AML-193 (cell line): ENCODE measurements at places on chromosomes 12 and 14.

DNA sequence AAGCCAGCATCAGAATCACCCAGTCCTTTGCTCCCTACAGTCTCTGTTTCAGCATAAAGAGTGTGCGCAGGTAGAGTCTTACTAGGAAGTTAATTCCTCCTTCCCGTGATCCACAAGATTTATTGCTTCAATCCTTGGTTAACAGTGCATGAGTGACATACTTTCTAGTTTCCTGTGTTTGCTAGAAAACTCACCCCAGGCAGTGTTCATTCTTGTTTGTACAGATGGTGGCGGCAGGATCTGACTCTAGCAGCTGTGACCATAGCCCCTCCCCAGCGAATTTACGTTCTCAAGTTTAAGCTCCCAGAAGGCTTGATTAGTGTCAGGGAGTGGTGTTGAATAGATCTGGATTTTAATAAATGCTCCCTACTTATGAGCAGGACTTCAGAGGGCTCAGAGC, 75.9 kb upstream of the ANO2 start:
- no peak for DNase-seq

DNA sequence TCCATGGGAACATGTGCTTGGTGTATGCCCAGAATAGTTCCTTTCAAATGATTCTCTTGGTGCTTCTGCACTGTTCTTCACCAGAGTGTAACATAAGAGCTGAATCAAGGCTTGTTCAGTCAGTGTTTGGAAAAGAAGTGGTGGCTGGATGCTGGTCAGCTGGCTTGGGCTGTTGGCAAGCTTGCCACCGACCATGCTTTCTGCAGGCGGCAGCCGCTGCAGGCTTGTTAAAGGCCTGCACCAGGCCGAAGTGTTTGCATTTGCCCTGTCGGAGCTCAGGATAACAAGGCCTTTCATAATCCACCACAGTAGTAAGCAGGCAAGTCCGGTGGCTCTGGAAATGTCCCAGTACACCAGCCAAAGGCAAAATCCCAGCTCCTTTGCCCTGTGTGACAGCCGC, 26.9 kb downstream of the DAAM1 start:
- DNase-seq, result no peak

DNA sequence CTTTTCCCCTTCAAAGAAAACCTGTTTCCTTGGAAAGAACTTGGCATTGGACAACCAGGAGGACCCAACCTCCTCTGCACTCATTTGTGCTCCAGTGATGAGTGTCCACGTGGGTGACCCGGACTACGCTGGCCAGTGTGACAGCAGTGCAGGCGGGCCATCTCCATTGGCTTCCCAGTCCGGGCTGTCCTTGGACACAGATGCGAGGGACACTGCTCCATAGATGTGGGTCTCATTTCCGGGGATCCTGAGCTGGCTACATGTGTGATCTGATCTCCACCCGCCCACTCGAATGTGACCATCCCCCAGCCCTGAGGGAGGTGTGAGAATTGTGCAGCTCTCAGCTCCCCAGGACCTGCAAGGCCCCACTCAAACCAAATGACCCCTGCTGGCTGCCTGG, 836.6 kb upstream of the TMEM132C start:
- no peak for DNase-seq

- DNase-seq, result peak; percentile 18
Observed at GRCh38 chr12:15698377-15698871, 90.8 kb downstream of the EPS8 start.

GRCh38 chr14:76964695-76965094, 63.8 kb downstream of the IRF2BPL start:
- DNase-seq, result no peak

GRCh38 chr12:11669348-11669747, 19.9 kb downstream of the ETV6 start:
- no peak for DNase-seq

DNA sequence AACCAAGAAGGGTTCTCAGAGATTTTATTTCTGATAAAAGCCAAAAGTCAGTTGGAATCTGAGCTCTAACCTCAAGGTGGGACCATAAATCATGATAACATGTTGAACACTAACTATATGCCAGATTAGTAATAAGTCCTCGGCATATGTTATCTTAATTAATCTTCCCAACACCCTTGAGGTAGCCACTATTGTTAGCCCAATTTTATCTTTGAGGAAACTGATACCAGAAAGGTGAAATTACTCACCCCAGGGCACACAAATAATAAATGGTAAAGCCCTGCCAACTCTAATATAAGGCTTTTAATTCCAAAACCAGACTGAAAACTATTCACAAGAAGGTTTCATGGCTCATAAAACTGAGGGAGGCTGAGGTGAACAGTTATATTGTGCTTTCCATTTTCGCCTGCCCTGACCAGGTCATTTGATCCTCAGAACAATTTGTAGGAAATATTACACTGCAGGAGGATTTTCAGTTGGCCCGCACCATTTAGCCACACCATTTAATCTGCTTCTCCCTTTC, 16.1 kb upstream of the NUAK1 start:
- no peak for DNase-seq

- DNase-seq, result no peak
Observed at GRCh38 chr14:92215579-92215978, 93.8 kb downstream of the CPSF2 start.

DNA sequence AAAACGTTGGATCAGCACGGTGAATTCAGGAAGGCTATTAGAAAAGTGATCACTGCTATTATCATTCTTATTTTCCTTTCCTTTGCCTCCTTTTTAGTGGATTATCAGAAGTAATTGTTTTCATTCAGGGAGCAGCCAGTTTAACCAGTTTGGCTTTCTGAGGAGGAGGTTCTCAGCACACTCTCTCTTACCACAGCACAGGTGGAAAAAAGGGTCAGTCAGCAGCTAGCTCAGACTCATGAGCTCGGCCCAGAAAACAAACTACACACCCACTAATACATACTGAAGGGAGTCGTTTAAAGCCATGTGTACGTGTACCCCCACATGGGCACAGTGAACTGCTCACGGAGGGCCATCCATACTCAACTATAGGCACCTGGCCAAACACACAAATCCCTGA, 23.2 kb upstream of the MAGOHB start:
- no peak for DNase-seq

DNA sequence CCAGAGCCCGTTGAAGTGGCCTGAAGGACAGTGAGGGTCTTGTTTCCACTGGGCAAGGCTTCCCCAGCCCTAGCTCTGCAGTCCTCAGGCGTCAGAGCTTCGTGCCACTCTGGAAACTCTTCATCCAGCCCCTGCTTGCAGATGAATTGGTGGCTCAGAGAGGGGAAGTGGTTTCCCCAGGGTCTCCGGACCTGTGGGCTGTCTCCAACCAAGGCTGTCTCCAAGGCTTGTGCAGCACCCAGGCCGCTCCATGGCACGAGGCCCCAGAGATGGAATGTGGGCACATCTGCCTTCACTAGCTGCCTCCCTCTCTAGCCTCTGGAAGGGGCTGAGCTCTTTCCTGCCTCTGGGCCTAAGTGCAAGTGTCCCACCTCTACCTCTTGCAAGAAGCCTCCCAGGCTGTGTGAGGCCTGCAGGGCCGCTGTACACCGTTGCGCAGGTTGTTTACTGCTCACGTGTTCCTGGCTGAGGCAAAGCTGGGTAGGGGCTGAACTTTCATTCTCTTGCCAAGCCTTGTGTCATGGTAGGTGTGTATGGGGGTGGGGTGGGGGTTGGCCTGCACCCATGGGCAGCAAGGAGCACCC, 11.1 kb downstream of the RIN3 start:
- DNase-seq, result no peak

DNA sequence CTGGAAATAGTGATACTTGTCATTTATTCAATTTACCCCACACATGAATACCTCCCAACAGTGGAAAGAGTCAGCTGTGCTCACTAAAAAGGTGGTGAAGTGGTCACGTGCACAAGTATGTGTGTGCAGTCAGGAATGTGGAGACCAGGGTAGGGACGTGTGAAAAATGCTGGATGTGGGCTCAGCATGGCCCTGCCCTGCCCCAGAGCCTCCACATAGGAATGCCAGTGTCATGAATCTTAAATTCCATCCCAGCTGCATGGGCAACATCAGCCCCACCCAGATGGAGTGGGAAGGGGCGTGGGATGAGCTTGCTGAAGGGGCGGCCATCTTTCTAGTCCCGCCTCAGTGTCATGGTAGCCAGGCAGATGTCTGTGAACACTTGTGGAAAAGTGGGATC, 87.7 kb downstream of the C12orf75 start:
- DNase-seq, result no peak
